Naive thymus-derived CD4-positive, alpha-beta T cell (primary cell): ENCODE measurements at places on chromosomes 4 and X. TPM values are rescaled to one million over a fixed set of nuclear protein-coding genes. Genes with fewer than 3 reads are reported as not detected.

GRCh38 chrX:116961872-116962582 lies 499.3 kb upstream of the CT83 start:
- no peaks in the 10 kb centered on the region for H3K36me3 ChIP-seq
- no peaks in the 10 kb centered on the region for H3K27me3 ChIP-seq
- DNase-seq = no peak
- no peak overlapping the region for H3K27ac ChIP-seq

DNA sequence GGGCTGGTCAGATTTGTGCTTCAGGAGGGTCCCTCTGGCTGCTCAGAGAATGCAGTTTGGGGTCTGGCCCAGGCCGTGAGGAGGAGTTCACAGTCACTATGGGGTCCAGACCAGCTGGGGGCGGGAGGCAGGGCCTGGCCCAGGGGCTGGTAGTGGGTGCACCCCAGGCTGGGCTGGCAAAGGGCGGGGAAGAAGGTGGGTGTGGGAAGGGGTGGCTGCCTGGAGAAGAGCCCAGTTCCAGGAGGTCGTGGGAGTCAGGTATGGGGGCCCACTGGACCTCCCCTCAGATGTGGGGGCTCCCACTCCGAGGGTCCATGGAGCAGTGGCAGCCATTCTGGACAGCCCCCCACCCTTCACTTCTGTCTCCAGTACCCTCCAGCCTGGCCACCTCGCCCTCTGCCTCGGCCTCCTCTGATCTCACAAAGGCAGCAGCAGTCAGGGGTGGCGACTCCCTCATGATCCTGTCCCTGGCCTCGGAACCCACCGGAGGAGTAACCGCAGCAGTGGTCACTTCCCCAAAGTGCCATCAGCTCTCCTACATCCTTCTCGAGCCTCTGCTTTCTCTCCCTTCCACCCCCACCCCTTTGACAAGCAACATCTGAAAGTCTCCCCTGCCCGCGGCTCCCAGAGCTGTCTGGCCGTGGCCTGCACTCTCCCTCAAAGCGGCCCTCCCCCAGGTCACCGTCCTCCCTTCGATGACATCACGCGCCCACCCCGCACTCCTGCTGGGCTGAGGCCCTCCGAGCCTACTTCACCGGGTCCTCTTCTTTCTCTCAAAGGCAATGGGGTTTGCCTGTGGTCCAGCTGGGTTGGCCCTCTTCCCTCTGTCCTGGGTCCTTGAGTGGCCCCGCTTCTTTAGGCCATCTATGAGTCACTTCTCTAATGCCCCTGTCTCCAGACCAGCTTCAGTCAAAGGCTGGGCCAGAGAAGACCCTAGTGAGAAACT lies 1.7 kb upstream of the SLC6A8 start:
- H3K4me1 ChIP-seq = no peaks in the 10 kb centered on the region
- no peaks in the 10 kb centered on the region for H3K27me3 ChIP-seq
- no peak for DNase-seq
- H3K36me3 ChIP-seq = no peaks in the 10 kb centered on the region
- H3K4me3 ChIP-seq = no peak overlapping the region

GRCh38 chr4:185165605-185166063 lies 22.6 kb downstream of the SLC25A4 start:
- peak overlapping the region; percentile 0 for H3K4me3 ChIP-seq
- peak; percentile 71 for DNase-seq
- no peaks in the 10 kb centered on the region for H3K27me3 ChIP-seq
- peaks cover 14% of the 10 kb centered on the region for H3K4me1 ChIP-seq

DNA sequence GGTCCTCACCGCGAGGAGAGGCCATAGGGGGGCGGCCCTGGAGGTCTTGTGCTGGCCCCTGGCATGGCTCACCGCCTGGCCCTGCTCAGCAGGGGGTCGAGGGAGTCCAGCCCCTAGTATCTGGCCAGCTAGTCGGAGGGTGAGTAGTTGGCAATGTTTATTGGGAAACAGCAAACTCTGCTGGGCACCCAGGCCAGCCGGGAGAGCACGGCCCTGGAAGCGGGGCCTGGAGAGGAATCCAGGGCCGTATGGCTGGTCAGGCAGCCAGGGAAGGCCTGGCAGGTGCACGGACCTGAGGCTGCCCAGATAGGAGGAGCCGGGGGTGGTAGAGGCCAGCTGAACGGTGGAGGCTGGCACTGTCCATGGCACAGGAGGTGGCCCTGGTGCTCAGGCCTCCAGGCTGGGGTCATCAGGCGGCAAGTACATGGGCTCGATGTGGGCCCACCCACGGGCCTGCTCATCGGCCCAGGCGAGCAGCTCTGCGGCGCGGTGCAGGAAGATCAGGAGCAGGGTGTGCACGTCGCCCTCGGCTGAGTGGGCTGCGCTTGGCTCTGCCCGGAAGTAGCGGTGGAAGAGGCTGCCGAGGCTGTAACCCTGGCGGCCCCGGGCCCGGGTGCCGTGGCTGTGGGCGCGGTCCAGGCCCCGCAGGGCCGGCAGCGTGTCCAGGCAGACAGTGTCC lies 1.4 kb downstream of the TREX2 start:
- DNase-seq = no peak
- no peak overlapping the region for H3K4me3 ChIP-seq
- H3K27me3 ChIP-seq = no peaks in the 10 kb centered on the region
- no peaks in the 10 kb centered on the region for H3K4me1 ChIP-seq
- no peaks in the 10 kb centered on the region for H3K36me3 ChIP-seq
- no peak overlapping the region for H3K27ac ChIP-seq

- H3K36me3 ChIP-seq = no peaks in the 10 kb centered on the region
- no peak overlapping the region for H3K27ac ChIP-seq
- peaks cover 5% of the 10 kb centered on the region for H3K27me3 ChIP-seq
- no peak for DNase-seq
These were observed 104.4 kb downstream of the ADRA2C start for GRCh38 chr4:3870567-3870962.

- no peaks in the 10 kb centered on the region for H3K4me1 ChIP-seq
- no peak for DNase-seq
- no peak overlapping the region for H3K27ac ChIP-seq
- no peaks in the 10 kb centered on the region for H3K36me3 ChIP-seq
These were observed 20.1 kb upstream of the ZNF41 start for GRCh38 chrX:47503151-47503550.

GRCh38 chrX:27823812-27824211 lies 16.0 kb downstream of the MAGEB10 start:
- DNase-seq = no peak
- no peak overlapping the region for H3K27ac ChIP-seq
- H3K4me3 ChIP-seq = no peak overlapping the region
- H3K4me1 ChIP-seq = no peaks in the 10 kb centered on the region

- DNase-seq = no peak
- H3K4me3 ChIP-seq = no peak overlapping the region
- no peaks in the 10 kb centered on the region for H3K36me3 ChIP-seq
- H3K4me1 ChIP-seq = no peaks in the 10 kb centered on the region
These were observed 20.5 kb downstream of the PDLIM5 start for GRCh38 chr4:94472056-94472826.

DNA sequence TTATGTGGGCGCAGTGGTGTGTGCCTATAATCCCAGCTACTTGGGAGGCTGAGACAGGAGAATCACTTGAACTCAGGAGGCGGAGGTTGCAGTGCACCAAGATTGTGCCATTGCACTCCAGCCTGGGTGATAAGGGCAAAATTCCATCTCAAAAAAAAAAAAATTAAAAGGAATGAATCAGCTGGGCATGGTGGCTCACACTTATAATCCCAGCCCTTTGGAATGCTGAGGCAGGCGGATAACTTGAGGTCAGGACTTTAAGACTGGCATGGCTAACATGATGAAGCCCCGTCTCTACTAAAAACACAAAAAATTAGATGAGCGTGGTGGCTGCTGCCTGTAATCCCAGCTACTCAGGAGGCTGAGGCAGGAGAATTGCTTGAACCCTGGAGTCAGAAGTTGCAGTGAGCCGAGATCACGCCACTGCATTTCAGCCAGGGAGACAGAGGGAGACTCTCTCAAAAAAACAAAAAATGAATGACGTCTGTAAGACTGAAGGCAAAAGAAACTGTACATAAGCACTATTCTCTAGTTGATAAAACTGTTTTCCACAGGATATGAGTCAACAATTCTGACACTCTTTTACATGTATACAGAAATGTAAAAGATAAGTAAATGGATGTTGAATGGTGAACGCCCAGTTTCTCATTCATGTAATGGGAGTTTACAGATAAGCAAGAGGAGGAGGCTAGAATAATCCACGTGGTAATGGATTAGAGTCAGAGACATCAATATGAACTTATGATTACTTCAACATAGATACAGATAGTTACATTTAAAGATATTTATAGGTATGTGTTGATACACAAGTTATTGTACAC lies 22.2 kb downstream of the CENPC start:
- no peaks in the 10 kb centered on the region for H3K27me3 ChIP-seq
- no peak overlapping the region for H3K27ac ChIP-seq
- H3K36me3 ChIP-seq = peaks cover 22% of the 10 kb centered on the region
- no peak for DNase-seq
- H3K4me3 ChIP-seq = no peak overlapping the region
- H3K4me1 ChIP-seq = no peaks in the 10 kb centered on the region

DNA sequence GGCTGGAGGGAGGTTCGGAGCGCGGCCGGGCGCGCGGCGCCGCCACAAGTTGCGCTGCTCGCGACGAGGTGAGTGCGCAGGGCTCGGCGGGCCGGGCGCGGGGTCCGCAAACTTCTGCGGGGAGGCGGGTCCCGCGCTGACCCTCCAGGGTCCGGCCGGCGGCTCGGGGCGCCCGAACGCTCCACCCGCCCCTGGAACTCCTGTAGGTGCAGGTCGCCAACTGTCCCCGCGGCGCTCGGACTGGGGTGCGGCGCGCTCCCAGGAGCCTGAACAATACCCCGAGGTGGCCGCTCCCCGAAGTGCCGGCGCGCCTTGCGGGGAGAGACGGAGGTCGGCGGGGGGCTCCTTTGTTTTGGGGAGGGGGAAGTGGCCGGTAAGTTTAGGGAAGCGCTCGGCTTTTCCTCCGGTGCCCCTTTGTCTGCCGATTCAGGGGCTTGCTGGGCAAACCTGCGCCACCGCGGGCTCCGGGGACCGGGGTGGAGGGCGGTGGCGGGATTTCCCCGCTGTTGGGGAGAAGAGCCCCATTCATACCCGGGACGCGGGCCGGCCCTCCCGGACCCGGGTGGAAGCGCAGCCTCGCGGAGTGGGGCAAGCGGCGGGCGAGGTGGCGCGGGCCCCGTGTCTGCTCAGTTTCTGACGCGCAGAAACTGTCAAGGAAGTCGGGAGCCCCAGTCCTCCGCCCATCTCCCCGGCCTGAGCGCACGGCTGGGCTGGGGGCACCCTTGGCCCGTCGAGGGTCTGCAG lies 694 bp downstream of the TBL1X start:
- H3K4me1 ChIP-seq = peaks cover 22% of the 10 kb centered on the region
- no peaks in the 10 kb centered on the region for H3K27me3 ChIP-seq
- peak; percentile 41 for DNase-seq
- H3K27ac ChIP-seq = peak overlapping the region; percentile 86

DNA sequence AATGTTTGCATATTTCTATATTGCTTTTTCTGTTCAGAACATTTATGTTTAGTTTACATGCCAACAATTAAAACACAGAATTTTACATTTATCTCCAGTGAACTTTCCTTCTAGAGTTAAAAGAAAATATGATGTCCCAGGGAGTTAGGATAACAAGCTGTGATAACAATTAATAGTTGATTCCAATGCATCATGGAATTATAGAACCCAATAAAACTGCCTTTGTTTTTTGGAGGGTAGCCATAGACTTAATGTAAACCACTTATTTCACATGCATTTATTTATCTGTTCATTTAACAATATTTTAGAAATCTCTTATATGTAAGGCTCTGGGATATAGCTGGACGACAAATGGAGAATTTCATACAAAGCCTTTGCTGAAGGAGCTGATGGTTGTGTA lies 180.0 kb downstream of the CFAP299 start:
- no peak for DNase-seq
- no peak overlapping the region for H3K27ac ChIP-seq
- no peaks in the 10 kb centered on the region for H3K27me3 ChIP-seq

GRCh38 chr4:135316266-135316779 lies 1114.7 kb upstream of the PABPC4L start:
- no peak overlapping the region for H3K27ac ChIP-seq
- no peak overlapping the region for H3K4me3 ChIP-seq
- no peaks in the 10 kb centered on the region for H3K36me3 ChIP-seq

- no peak overlapping the region for H3K4me3 ChIP-seq
- H3K27ac ChIP-seq = no peak overlapping the region
- no peak for DNase-seq
- no peaks in the 10 kb centered on the region for H3K27me3 ChIP-seq
These were observed 426.4 kb upstream of the RPS6KA3 start for GRCh38 chrX:20693078-20693477.

DNA sequence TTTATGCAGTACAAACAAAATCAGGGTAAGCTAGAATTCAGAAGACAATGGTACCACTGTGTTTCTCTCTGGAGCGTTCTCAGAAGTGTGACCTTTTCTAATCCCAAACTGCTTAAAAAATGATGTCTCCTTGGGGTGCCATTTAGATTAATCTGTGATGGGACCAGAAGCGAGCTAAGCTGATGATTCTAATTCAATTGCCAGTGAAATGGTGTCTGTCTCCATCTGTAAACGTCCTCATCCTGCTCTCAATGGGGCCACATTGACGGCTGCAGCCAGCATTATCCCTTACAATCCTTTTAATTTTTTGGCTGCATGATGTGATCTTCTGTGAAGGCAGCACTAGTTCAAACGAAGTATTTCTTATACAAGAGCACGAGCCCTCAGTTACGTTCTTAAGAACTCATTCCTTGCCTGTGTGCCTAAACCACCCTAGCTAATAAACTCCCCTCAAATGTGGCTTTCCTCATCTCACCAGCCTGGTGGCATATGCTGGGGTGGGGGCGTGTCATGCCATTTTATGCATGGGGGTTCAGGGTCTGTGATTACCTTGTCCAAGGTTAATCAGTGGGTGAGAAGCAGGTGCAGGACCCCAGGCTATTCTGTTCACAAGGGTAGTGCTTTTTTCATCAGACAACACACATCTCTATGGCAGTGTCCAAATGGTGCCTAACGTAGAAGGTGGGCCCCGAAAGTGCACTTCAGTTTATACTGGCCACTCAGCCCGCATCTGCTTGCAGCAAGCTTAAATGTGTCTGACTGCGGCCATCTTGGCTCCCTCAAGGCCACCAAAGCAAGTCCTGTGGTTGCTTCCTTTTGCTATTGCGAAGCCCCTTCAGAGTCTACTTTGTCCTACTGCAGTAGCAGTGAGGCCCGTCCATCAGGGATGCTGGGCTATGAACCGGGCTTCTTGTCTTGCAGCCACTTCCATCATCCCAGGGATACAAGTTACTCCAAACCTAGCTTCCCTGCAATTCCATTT lies 45.7 kb upstream of the SLC2A9 start:
- DNase-seq = no peak
- no peaks in the 10 kb centered on the region for H3K36me3 ChIP-seq
- no peak overlapping the region for H3K27ac ChIP-seq
- no peaks in the 10 kb centered on the region for H3K4me1 ChIP-seq
- no peaks in the 10 kb centered on the region for H3K27me3 ChIP-seq

- no peak for DNase-seq
These were observed 78.2 kb upstream of the TMEM150C start for GRCh38 chr4:82639971-82640370.

- no peaks in the 10 kb centered on the region for H3K36me3 ChIP-seq
- DNase-seq = no peak
- no peaks in the 10 kb centered on the region for H3K4me1 ChIP-seq
- H3K4me3 ChIP-seq = no peak overlapping the region
- no peak overlapping the region for H3K27ac ChIP-seq
- H3K27me3 ChIP-seq = no peaks in the 10 kb centered on the region
These were observed 311.4 kb downstream of the PRDM5 start for GRCh38 chr4:120611092-120611491.

DCAF12L1 gene
- polyA plus RNA-seq = not detected

CD38 gene
- polyA plus RNA-seq = 14.0 TPM

NHSL2 gene
- 0.18 TPM for polyA plus RNA-seq

CCKAR gene
- not detected for polyA plus RNA-seq

GUCY1B1 gene
- not detected for polyA plus RNA-seq

MPC1L gene
- polyA plus RNA-seq = not detected

TLR7 gene
- polyA plus RNA-seq = 0.05 TPM

ANXA3 gene
- not detected for polyA plus RNA-seq
